Skeletal muscle cell (primary cell): ENCODE measurements at places on chromosomes 3 and 15.

DNA sequence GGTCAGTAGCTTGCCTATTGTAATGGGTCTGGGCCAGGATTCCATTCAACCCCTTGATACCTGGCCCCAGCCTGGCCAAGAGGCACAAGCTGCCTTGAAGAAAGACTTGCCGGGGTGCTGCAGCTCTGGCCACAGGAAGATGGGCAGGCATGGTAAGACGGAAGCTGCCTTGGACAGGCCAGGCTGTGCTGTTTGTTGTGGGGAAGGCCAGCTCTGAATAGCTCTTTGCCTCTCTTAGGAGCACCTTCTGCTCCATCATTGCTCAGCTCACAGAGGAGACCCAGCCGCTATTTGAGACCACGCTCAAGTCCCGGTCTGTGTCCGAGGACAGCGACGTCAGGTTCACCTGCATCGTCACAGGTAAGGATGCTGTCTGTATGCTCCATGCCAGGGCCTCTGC, 10.1 kb downstream of the ALPK3 start:
- no peak for DNase-seq

GRCh38 chr3:106699122-106699521, 678.1 kb upstream of the CCDC54 start:
- DNase-seq, result no peak

DNA sequence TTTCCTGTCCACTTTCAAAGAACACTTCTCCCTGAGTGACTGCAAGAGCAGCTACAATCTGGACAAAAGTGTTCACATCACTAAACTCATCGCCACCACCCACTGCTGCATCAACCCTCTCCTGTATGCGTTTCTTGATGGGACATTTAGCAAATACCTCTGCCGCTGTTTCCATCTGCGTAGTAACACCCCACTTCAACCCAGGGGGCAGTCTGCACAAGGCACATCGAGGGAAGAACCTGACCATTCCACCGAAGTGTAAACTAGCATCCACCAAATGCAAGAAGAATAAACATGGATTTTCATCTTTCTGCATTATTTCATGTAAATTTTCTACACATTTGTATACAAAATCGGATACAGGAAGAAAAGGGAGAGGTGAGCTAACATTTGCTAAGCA, 1.8 kb downstream of the CCRL2 start:
- no peak for DNase-seq

DNA sequence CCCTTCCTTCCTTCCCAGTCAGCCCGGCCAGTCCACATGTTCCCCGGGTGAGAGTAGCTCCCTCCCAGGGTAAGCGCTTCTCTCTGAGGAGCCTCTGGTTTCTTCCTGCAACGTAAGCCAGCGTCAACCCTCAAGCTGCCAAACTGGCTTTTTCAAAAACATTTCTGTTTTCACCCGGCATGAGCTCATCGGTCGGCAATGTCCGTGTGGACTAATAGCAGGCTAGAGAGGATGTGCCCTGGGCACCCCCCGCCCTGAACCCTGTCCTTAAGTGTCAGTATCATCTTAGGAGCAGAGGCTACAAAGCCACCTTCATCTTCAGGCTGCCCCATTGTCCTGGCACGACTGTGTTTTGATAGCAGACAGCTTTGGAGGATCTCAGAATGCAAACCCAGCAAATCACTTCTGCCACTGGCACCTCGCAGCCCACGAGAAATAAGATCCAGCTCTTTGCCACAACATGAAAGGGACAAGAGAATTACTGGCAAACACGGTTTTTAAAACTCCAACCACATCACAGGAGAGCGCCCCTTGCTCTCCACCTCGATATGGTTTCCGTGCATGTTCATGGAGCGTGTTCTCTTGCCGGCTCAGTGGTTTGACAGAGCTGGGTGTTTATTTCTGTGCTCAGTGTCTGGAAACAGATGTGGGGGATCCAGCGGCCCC, 9.9 kb downstream of the ALDH1A3 start:
- DNase-seq, result peak; percentile 59

- no peak for DNase-seq
These were observed 563 bp downstream of the PXYLP1 start for GRCh38 chr3:141231952-141232823.

GRCh38 chr3:71991046-71991445, 206.1 kb upstream of the PROK2 start:
- no peak for DNase-seq

DNA sequence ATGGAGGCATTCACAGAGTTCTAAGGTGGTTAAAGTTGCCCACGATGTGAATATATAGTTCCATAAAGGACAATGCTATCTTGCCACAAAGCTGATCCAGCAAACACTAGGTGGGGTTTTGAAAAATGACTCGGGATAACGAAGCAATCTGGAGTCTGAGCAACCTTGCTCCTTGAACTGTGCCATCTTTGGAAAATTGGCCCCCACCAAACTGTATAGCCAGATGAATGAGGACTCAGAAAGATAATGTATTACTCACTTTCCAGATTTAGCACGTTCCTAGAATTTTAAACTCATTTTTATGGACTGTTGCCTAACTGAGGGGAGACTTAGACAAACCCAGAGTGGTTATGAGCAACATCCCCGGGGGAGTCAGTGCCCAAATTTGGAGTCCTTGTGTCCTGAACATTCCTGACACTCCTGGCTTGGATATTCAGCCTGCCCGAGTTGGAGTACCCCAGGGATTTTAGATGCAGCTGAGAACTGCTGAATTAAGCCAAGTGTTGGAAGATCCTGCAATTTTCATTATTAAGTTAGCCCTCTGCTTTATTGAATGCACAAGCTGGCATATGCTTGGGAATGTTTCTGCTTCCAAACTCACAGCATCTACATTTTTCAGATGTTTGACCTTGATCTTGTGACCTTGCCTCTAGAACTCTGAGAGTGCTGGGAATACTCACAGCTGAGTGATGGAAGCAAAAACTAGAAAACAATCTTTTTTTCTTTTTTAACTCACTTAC, 8.8 kb upstream of the MAGI1 start:
- DNase-seq, result peak; percentile 89

DNA sequence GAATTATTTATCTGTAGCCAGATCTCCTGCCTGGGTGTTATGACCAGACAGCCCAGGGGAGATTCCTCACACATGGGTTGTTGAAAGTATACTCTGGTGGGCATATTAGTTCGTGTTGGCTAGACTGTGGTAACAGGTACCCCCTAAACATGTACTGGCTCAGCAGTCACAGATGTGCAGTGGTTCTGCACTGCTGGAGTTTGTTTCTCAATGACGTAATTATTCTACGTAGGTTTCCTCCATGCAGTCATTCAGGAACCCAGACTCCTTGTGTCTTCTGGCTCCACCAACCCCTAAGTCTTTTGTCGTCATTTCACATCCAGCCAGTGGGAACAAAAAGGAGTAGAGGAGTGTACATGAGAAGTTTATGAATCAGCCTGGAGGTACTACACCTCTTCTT, 16.2 kb downstream of the LSM3 start:
- DNase-seq, result no peak

DNA sequence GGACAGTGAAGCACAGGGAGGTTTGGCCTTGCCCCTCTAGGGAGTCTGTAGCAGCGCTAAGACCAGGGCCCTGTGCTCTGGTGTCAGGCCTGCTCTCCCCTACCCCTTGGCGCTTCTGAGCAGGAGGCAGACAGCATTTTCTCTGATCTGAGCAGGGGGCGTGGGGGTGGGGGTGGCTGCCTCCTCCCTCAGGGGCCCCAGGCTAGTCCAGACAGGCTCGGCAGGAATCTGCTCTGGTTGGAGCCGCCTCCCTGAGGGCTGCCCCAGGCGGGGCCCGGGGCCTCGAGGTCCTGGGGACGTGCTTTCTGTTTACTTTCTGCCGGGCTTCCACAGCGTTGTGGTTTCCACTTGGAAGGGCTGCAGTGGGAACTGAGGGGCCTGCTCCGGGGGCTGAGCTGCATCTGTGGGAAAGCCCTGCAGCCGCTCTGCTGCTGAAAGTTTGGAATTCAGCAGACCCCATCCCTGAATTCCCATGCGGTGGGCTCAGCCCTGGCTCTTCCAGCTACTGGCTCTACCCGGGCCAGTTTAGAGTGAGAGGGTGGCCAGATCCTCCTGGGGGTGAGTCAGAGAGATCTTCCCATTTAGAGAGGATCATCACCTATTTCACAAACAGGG, 105.4 kb downstream of the LINGO1 start:
- DNase-seq, result peak; percentile 54

DNA sequence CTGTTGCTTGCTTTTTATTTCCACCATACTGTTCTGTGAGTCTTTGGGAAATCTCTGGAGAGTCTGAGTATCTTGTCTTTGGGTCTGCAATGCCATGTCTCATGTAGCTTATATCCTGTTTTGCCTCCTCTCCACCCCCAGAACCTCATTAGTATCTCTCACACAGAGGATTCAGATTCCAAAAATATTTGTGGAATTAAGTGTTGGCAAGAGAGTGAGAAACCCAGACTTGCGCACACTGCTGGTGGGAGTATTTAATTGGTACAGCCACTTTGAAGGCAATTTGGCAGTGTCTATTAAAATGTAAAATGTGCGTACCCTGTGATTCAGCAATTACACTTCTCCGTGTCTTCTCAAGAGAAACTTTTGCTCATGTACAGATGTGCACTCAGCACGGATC, 68.6 kb downstream of the ZNF621 start:
- DNase-seq, result no peak

- DNase-seq, result no peak
These were observed 152.3 kb downstream of the RAB11A start for GRCh38 chr15:66021496-66022162.

- no peak for DNase-seq
These were observed 991.8 kb downstream of the GBE1 start for GRCh38 chr3:80769683-80770082.

GRCh38 chr3:5296362-5296761, 108.9 kb downstream of the EDEM1 start:
- no peak for DNase-seq

GRCh38 chr3:129233538-129233937, 15.9 kb upstream of the COPG1 start:
- no peak for DNase-seq

DNA sequence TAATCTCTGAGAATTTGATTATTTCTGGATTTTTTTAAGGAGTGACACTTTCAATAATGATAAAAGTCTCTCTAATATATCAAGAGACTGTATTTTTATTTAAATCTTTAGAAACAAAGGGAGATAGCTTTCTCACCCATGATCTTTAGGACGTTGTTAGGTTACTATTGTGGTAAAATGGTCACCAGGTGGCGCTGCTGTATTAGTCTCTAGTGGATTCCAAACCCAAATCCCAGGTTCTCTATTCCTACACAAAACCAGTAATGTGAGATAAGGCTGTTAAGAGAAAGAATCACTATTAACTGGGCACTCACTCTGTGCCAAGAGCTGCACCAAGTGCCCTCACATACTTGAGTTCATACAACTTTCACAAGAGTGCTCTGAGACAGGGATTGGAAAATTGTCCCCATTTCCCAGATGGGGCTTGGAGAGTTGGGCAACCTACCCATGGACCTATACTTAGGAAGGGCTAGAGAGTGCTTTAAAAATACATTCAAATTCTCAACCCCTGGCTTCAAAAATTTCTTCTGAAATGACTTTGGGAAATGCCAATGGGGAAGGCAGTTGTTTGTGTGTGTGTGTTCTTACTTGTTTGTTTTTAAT, 593.4 kb upstream of the TGFBR2 start:
- DNase-seq, result peak; percentile 23

DNA sequence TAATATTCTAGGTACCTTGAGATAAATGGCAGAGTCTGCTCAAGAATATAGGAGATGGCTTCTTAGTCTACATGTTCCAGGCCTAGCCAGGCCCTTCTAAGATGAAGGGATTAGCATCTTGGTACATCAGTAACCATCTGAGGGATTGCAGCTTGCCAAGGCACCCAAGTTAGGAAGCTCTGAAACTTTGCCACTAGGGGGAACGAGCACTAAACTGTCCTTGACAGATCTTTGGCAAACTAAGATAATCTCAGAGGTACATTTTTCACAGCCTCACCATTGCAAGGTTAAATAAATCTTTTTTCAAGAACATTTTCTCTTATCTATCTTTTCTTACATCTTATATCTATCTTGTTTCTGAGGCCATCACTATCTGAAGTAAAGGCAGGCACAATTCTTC, 351.2 kb downstream of the RAP2B start:
- no peak for DNase-seq

DNA sequence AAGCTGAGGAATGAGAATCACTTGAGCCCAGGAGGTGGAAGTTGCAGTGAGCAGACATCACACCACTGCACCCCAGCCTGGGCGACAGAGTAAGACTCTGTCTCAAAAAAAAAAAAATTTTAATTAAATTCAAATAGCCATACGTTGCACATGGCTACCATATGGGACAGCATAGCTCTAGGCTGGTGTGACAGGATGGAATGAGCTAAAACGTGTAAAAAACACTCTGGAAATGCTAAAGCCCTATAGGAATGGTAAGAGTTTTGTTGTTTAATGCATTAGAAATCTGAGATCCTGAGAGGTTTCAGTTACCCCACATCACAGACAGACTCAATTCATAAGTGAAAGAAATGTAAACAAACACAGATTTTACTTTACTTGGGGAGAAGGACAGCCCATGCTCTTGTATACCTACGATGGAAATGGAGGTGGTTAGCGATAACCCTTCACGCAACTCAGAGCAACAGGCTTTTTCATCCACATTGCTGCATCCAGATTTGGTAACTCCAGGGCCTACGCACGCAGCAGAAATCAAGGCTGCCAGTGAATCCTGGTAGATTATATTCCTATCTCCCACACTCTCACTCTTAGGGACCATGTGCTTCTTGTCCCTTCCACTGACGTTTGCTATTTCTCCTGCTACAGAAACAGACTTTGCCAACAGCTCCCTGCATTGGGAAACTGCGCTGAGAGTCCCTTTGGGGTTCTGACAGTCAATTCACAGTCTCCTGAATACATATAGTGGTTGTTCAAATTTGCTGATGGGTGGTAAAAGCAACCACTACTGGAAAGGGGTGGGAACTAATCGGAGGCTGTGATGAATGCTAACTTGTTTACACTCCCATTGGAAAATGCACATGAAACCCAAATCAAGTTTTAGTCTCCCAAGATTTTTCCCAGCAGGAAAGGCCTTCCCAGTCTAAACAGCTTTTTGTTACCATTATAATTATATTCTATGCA, 3.1 kb downstream of the SH3BP5 start:
- no peak for DNase-seq

DNA sequence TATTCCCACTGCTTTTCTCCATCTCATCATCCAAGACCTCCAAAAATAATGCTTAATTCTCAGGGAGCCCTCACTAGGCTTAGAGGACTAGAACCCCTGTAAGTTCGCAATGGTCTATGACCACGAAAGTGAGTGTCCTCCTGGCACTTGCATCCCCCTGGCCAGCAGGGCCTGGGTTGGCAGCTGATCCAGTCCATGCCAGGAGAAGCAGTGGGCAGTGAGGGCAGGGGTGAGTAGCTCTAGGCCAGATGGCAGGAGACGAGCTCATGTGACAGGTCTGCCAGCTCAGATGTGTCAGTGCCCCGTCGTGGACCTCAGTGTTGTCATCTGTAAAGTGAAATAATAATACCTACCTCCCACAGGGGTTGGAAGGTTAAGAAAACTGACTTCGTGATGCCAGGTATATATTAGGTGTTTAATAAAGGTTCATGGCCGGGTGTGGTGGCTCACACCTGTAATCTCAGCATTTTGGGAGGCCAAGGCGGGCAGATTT, 11.1 kb downstream of the GP5 start:
- DNase-seq, result no peak

DNA sequence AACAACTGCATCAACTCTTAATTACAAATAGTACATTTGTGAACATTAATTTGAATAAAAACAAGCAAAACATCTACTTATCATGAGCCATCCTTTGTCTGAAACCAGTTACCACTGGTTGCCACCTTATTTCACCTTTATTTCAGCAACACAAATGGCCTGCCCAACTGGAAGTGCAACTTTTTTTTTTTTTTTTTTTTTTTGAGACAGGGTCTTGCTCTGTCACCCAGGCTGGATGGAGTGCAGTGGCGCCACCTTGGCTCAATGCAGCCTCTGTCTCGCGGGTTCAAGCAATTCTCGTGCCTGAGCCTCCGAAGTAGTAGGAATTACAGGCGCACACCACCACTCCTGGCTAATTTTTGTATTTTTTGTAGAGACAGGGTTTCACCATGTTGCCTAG, 13.1 kb downstream of the WDR82 start:
- no peak for DNase-seq
